IPS DF 19.7 (cell line): ENCODE measurements at places on chromosomes 4 and X.

DNA sequence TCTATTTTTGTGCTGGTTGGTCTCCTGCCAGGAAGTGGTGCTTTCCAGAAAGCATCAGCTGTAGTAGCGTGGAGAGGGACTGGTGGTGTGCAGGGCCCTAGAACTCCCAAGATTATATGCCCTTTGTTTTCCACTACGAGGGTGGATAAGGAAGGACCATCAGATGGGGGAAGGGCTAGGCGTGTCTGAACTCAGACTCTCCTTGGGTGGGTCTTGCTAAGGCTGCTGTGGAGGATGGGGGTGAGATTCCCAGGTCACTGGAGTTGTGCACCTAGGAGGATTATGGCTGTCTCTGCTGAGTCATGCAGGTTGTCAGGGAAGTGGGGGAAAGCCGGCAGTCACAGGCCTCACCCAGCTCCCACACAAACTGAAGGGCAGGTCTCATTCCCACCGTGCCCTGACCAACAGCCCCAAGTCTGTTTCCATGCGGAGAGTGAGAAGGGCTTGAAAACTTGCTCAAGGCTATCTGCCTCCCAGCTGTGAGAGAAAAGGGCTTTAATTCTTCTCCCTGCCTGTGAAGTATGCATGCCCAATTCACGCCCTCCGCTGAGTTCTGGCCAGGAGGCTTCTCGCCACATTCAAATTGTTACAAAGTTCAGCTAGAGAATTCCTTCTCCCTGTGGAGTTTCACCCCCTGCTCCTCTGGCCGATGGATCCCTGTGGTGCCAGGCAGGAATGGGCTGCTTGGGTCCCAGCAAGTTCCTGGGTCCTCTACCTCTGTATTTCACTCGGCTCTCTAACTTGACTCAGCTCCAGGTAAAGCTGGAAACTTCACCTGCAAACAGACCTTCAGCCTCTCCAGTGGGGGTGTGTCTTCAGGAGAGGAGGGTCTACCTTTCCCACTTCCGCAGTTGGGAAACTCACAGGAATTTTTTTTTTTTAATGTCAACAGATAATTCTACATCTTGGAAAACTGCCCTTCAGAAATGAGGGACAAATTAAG, 7.7 kb upstream of the CSTF2 start:
- DNase-seq: no peak

GRCh38 chrX:149504226-149504914, 736 bp downstream of the IDS start:
- no peak for DNase-seq

DNA sequence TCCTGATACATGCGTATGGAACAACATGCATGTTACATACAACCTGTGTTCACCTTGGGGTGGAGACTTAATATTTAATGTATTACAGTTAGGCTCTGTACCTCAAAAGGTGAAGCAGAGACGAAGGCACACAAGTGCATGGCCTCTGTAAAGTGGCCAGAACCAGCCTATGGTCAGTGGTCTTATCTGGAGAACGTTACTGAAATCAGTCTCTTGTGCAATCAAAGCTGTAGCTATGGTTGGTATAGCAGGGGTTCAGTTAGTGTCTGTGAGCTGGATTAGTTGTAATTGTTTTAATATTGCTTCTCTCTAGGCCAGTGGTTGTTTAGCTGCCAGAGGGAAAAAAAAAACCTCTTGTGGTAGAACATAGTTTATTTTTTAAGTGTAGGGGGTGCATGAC, 2.2 kb upstream of the TMEM33 start:
- no peak for DNase-seq

DNA sequence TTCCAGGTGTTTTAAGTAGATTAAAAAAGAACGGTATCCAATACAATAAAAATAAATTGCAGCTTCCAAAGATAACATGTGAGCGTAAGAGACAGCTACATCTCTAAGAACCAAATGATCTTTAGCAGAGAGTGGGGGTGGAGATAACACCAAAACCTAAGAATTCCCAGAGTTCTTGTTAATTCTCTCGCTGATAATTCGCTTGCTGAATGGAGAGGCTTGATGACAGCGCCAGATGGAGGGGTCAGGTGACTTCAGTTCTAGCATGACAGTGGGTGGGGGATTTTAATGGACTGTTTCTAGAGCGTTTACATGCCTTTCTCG, 2.3 kb downstream of the CLCN4 start:
- DNase-seq: no peak

DNA sequence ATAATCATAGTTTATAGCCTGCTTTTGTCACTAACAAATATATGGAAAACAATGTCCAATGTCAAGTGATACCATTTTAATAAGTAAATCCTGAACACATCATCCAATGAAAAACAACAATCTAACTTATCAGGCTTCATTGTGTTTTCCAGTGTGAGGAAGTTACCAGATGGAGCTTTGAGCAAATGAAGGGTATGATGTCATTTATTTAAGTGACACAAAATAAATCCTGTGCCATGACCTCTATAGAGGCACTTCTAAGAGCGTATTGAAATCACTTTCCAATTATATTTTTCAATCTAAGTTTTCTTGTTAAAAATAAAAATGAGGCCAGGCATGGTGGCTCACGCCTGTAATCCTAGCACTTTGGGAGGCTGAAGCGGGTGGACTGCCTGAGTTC, 48.2 kb upstream of the NMU start:
- no peak for DNase-seq

DNA sequence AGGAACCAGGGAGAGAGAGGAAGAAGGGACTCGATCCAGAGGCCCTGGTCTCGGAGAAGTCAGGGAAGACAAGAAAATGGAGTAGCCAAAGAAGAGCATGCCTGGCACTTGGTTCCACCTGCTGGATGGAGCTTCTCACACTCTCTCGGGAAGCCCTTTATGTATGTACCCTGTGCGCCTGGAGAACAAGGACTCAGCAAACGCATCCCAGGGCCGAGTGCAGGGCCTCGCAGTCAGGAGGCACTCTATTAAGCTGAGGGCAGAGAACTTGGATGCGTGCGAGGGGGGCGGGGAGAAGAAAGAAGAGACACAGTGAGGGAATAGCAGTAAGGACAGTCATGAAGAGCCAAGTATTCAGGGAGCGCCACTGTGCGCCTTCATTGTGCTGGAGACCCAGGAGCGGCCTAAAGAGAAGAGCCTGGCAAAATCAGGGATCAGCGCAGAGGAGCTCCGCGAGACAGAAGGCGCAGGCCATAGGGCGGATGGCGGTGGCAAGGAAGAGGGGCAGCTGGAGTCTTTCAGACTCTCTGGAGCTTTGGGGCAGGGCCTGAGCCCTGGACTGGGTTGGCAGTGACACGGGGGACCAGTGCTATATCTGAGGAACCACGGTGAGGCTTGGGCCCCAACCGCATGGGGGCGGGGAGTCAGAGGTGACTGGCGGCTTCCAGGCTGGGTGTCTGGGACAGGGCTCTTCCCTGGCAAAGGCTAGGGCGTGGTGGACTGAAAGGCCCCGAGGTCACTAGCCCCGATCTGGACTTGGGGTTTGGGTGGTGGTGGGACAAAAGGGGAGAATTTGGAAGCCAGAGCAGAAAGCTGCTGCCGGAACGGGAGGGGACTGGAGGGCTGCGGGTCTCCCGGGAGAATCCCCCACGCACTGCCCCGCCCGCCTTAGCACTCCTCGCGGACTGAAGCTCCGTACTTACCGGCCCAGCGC, 1.9 kb upstream of the SEPTIN6 start:
- DNase-seq: no peak

DNA sequence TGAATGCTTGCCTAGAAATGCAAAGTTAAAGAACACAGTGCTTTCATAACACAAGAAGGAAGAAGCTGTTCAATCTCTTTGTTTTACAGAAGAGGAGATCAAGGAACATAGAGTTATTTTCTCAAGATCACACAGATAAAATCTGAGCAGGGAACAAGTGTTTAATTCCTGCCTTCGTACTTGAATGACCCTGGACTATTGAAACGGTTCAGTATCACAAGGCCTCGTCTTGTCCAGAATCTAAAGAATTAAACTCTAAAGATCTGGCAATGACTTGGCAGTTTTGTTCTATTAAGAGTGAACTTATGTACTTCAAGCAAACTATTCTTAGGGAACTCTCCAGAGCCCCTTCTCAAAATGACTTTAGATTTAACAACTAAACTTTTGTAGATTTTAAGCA, 97.7 kb downstream of the ANXA5 start:
- DNase-seq: no peak

DNA sequence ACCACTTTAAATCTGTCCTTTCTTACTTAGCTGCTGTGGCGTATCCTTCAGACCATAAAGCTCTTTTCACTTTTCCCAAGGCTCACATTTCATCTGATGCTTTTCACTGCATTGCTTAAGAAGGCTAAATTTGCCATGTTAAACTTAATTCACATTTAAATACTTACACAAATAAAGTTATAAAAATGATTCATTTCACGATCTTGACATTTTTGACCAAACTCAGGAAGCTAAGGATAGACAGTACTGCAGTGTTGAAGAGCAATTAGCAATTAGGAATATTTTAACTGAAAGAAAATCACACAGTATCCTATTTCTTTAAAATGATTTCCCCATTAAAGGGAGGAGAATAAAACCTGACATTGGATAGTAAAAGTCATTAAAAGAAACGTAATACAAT, 1038.6 kb downstream of the STPG2 start:
- DNase-seq: no peak
